ENCODE measurements at places on chromosomes 16 and 17.

GRCh38 chr17:3730881-3731429, 7.3 kb downstream of the HASPIN start:
- DNase-seq: no peak

DNA sequence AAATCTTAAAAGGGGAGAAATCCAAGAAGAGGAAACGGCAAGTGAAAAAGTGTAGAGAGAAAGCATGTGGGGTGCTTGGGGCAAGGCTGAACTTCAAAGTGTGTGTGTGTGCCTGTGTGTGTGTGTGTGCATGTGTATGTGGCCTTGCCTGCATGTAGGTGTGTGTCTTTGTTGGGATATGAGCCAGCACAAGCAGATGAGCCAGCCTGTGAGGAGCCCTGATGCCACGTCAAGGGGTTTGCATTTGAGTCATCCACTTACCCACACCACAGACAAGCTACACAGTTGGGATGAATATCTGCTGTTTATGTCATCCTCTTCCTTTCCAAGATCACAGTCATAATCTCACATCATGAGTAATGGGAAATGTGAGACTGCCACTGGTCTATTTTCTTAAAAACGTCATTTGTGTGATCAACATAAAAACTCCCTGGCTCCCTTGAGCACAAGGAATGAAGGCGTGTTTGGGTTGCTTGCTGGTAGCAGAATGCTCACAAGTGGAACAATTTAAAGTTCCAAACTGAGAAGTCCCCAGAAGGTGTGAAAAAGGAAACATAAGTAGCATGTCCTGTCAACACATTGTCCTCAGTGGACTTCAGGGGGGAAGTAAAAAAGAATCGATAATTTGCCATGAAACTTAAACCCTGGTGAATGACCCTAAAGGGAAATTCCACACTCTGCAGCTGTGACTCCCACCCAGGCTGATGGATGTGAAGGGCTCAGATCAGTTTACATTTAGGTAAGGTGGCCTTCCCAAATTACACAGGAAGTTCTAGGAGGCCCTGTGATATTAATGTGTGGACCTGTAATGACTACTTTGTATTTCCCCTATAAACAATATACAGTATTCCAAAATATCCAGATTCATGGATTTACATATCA, 14.7 kb downstream of the KCTD19 start:
- DNase-seq: peak; percentile 21

GRCh38 chr17:79023886-79024771, at the start of gene C1QTNF1:
TSS of gene C1QTNF1 (plus strand) at chr17:79024169. CDS start at chr17:79043969, 19,800 bp downstream.
- DNase-seq: peak; percentile 95

GRCh38 chr17:57553991-57554825, 190.9 kb downstream of the CCDC182 start:
- DNase-seq: peak; percentile 36

DNA sequence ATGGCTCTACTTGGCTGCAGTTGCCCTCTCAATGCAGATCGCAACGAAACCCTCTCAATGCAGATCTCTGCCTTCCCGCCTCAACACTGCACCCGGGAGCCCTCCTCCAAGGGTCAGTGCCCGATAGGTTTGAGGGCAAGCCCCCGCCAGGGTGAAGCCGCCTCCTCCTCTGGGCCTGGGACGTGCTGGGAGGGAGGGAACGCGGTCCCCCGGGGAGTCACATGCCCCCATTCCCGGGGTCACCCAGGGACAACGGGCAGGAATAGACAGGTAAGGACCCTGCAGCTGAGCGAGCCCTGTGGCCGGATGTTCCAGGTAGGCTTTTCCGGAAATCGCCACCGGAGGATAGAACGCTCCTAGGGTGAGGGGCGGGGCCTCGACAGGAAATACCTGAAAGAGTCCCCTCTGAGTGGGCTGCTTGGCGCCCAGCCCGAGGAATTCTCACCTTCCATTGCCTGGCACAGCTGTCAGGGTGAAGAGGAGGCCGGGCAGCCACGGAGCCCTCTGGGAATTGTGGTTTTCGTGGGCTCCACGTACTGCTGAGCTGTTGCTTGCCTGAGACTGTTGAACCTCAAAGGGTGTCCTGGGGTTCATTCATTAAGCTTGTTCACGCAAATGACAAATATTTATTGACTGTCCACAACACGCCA, 12.8 kb downstream of the ZNF174 start:
- no peak for DNase-seq

DNA sequence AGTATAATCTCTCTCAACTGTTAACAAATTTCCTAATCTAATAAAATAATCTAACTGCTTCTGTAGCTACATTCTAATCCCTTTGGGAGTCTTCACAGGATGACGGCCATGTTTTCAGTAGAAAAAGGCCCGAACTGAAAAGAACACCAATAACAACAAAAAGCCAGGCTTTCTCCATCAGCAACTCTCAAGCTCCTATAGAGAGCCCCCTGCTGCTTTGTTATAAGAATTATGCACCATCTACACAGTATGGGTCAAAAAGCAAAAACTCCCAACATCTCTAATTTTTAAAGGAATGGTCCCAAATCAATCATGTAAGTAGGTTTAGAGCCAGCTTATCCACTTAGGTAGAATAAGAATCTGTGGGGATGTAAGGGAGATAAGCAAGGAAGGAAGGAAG, 163.6 kb upstream of the C17orf78 start:
- no peak for DNase-seq

- DNase-seq: no peak
Observed at GRCh38 chr16:21608639-21609328, 9.4 kb downstream of the METTL9 start.

DNA sequence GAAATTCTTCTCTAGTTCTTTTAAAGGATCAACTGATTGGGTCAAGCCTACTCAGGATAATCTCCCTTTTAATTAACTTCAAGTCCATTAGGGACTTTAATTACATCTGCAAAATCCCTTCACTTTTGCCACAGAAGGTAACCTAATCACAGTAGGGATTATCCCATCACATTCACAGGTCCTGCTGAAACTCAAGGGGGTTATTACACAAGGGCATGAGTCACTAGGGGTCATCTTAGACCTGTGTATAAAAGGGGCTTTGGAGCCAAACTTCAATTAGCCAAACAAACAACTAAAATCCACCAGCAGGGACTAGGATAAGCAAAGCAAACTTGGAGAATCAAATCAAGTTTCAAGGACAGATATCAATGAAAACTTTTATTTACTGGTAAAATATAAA, 19.4 kb downstream of the CIAPIN1 start:
- no peak for DNase-seq

DNA sequence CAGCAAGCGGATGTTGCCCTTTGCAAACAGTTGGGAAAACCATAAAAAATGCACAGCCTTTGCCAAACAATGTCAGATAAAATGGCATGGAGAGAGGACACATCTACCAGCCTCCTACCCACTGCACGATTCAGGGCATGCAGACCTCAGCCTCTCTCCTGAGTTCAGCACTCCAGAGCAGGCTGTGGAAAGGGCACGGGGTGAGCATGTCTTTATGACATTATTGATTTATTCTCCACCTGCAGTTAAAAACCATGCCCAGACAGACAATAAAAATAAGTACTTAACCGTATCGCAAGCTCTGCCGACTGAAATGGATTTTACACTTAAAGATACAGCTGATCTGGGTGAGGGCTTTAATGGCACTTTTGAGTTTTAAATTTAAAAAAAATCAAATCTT, 127.1 kb downstream of the MAF start:
- DNase-seq: no peak

- DNase-seq: no peak
Observed at GRCh38 chr17:78694805-78695531, 87.1 kb downstream of the CYTH1 start.

DNA sequence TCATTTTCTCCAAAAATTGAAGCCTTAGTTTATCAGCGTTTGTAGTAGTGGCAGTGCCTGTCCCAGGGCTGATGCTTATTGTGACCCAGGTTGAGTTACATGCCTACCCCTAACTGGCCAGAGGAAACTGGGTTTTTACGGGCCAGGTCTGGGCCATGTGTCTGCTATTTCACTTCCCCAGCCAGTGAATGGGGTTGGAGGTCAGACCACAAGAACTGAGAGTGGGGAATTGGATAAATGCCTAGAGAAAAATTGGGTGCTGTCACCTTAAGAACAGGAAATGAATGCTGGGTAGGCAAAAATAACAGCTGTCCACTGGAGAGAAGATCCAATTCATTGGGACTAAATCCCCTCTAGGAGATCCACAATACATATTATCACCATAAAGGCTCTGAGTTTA, 5.2 kb downstream of the ADPRM start:
- no peak for DNase-seq

- no peak for DNase-seq
Observed at GRCh38 chr16:18979936-18980335, 3.8 kb upstream of the TMC7 start.

GRCh38 chr17:67186782-67187181, 58.2 kb downstream of the HELZ start:
- DNase-seq: no peak

GRCh38 chr16:71540-72401, 660 bp downstream of the RHBDF1 start:
- DNase-seq: peak; percentile 76

- DNase-seq: peak; percentile 17
Observed at GRCh38 chr17:71516149-71516548, 604.7 kb upstream of the SOX9 start.

DNA sequence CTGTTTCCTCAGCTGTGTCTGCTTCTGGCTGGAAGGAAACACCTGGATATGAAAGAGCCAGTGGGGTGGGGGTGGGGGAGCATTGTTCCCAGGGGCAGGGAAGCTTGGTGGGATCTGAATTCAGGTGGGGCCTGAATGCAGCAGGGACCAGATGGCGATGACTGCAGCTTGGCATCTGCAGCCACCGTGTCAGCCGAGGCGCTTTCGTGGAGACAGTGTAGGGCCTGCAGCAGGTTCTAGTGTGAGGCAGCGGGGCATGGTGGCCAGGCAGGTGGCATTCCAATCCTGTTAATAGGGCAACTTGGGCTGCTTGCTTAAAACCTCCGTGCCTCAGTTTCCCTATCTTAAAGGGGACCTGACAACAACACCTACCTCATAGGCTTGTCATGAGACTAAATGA, 1.7 kb downstream of the PIK3R6 start:
- DNase-seq: no peak

DNA sequence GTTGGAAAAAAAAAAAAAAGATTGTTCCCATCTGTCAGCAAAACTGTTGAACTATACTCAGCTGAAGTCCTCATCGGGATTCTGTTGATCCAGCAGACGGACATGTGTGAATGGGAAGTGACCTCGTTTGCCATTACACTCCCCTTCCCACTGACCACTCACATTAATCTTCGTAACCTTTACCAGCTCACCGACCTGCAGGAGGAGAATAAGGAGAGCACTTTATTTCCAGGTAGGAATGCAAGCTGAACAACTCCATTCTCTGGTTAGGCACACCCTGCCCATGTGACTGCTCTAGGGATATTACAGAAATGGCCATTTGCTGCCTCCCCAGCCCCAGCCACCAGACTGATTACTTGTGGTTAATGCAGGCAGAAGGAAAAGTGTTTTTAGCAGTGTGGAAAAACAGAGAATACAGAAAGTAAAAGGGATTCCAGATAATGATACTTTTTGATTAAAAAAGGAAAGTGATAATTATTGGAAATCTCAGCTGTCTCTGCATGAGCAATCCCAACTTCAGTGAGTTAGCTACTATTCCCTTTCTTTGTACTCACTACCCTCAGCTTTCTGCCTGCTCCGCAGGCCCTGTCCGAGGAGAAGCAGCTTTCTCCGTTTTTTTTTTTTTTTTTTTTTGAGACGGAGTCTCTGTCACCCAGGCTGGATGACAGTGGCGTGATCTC, 23.6 kb upstream of the YWHAE start:
- no peak for DNase-seq

DNA sequence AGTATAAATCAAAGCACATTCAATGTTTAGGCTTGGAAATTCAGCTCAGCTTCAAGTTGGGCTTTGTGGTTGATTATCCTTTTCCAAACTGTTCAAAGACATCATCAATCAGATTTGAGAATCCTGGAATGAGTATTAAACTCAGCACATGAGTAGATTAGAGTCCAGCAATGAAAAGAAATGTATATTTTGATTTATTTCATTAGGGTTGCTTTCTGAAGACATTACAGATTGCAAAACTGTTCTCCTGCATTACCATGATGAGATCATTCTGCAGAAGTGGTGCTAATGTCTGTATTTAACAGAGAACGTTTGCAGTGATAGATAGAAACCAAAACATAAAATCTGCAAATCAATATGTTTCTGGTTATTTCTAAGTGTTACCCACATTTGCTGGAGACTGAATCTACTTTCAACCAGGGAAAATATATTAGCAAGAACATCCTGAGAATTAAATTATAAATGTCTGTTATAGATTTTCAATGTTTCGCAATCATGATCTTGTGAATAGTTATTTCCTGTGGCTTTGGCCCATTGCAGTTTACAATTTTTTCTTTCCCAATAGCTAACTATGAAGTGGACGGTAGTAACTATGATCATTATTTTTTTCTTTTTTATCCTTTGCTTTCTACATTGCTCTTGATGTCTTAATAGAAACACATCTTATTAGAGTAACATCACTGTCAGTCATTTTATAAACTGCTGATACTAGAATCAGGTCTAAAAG, 1125.7 kb upstream of the GOT2 start:
- no peak for DNase-seq

GRCh38 chr16:27347930-27348685, 34.3 kb downstream of the IL4R start:
- DNase-seq: peak; percentile 73

DNA sequence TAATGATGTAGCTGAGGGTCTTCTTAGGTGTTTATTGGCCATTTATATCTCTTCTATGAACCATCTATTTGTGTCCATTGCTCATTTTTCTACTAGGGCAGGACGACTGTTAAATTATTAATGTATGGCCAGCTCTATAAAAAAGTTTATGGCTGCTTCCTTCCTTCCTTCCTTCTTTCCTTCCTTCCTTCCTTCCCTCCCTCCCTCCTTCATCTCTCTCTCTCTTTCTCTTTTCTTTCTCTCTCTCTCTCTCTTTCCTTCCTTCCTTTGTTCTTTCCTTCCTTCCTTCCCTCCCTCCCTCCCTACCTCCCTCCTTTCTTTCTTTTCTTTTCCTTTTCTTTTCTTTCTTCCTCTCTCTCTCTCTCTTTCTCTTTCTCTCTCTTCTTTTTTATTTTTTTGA, 17.2 kb upstream of the NDEL1 start:
- no peak for DNase-seq

DNA sequence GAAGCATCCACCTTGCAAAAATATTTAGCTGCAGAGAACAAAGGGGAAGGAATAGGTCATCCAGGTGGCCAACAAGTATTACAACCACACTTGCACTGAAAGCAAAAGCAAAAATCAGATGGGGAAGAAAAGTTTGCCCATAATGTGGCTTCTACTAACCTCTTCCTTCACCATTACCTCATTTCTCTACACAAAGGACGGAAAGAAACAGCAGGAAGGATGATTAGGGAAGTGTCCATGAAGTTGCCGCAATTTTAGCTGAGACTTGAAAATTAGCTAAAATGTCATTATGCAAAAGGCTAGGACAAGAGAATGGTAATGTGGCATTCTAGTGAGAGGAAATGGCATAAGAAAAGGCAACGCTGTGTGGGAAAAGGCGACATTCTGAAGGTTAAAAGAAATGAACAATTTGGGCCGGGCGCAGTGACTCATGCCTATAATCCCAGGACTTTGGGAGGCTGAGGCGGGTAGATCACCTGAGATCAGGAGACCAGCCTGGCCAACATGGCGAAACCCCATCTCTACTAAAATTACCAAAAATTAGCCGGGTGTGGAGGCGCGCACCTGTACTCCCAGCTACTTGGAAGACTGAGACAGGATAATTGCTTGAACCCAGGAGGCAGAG, 13.7 kb downstream of the KANSL1 start:
- DNase-seq: no peak

All from SK-N-SH (cell line).